ENCODE measurements at places on chromosomes 6 and 20. TPM values are rescaled to one million over a fixed set of nuclear protein-coding genes. Genes with fewer than 3 reads are reported as not detected.
A peak's percentile ranks its signal among the peaks of the same experiment; 100 is the strongest.

GRCh38 chr6:166527849-166528248 is 58.6 kb downstream of the RAMACL start:
- DNase-seq: no peak

DNA sequence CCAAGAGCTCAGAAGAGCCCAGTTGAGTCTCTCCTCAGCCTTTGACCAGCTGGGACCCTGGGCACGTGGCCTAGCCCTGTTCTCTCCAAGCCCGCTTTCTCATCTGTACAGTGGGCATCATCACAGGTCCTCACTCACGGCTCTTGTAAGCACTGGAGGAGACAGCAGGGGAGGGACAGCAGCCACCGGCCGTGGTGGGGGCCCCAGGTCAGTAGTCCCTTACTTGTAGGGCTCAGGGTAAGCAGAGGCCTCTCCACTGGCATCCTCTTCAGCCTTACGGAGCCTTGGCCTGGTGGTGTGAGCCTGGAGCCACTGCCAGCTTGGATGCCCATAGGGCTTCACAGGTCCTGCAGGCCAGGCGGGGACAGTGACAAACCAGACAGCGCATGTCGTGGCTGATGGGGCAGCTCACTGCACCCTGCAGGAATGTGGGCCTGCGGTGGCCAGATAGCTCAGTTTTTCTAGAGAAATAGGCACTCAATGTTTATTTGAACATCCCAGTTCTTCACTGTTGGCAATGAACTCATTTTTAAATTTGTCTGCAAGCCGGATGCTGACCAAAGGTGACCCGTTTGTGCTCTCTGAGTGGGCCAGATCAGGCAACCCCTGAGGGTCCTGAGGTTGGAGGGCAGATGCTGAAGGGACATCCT is 65.1 kb downstream of the ADNP start:
- peak; percentile 53 for DNase-seq

GRCh38 chr6:11710311-11710761 is 68.3 kb downstream of the ADTRP start:
- DNase-seq: peak; percentile 43

GRCh38 chr6:159727717-159728445 is 575 bp downstream of the WTAP start:
- no peak for DNase-seq

GRCh38 chr20:45016089-45016671 is 49.9 kb downstream of the STK4 start:
- peak; percentile 11 for DNase-seq

DNA sequence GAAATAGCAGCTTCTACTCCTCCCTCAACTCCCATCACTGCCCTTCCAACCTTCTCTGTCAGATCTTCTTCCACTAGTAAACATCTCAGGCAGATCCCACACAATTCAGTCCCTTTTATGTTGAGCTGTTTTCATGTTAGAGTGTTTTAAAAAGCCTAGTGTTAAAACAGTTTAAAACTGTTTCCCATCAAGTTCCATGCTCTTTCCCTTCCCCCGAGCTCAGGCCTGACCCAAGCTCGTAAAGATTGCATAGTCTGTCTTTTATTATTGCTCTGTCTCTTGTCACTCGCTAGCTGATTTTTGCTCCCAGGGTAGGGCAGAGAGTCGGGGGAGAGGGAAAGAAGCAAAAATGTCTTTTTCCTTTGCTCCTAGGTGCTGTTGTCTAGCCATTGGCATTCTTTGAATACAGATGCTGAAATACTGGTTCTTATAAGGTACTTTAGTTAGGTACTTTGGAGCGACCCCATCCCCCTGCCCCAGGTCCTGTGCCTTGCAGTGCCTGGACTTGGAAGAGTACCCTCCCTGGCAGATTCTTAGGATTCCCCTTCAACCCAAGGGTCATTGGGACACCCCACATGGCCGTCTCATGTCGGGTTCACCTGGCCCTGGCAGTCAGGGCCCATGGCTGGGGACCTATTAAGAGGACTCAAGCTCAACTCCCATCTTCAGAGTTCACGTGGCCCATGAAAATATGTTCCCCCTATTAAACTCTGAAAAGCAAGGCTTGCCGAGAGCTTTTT is 101.2 kb upstream of the ARMC2 start:
- no peak for DNase-seq

The MEP1A gene
- total RNA-seq: not detected

GRCh38 chr6:87498048-87498447 is 25.3 kb downstream of the SLC35A1 start:
- DNase-seq: no peak

DNA sequence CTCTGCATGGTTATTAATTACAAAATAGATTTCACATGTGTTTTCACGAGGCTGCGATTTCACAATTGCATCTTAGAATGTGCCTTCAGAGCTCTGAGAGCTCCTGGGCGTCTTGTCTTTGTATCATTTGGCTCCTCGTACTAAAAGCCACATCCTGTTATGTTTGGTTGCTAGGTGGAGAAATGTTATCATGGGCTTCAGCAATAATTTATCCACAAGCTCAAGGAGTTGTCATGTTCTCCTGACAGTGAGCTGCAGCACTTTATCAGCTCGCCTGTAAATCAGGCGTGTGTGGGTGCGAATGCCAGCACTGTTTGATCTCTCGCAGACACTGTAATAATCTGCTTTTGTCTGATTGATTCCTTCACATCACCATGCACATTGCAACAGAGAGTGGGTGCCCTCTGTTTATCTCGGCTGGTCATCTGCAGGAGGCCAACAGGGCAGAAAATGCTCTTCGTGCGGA is 218.6 kb upstream of the ZFP64 start:
- DNase-seq: peak; percentile 21

DNA sequence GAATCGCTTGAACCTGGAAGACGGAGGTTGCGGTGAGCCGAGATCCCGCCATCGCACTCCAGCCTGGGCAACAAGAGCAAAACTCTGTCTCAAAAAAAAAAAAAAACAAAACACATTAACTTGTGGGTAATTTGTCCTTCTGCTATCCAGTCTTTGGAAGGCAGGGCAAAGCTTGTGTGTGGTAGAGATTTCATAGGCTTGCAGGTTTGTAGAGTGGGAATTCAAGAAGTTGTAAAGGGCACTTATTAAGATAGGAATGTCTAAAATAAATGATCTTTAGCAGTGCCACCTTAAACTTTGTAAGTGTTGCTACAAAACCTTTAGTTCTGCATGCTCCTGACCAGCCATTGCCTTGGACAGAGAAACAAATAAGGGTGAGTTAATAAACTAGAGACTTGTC is 8.4 kb downstream of the VAPB start:
- no peak for DNase-seq

The GPLD1 gene
- total RNA-seq: 0.28 TPM

The TRAM2 gene
- total RNA-seq: 77.2 TPM

The NKAPL gene
- total RNA-seq: 0.83 TPM

The VIP gene
- not detected for total RNA-seq

GRCh38 chr6:74942130-74942529 is 263.7 kb downstream of the COL12A1 start:
- peak; percentile 48 for DNase-seq
